ENCODE measurements at places on chromosomes 13 and 19. TPM values are rescaled to one million over a fixed set of nuclear protein-coding genes. Genes with fewer than 3 reads are reported as not detected.
A peak's percentile ranks its signal among the peaks of the same experiment; 100 is the strongest.

The TMEM190 gene
- total RNA-seq: not detected

The CLEC11A gene
- 8.2 TPM for total RNA-seq

The NRTN gene
- 7.1 TPM for total RNA-seq

The KCNJ14 gene
- 4.6 TPM for total RNA-seq

The SEMA6B gene
- total RNA-seq: 5.4 TPM

- H3K4me1 ChIP-seq: no peaks in the 10 kb centered on the region
- peaks cover 5% of the 10 kb centered on the region for H3K27me3 ChIP-seq
- H3K36me3 ChIP-seq: no peaks in the 10 kb centered on the region
- DNase-seq: no peak
These were observed 178.0 kb upstream of the MIR17HG start for GRCh38 chr13:91169321-91170050.

- no peak for DNase-seq
- no peak overlapping the region for H3K4me3 ChIP-seq
- no peaks in the 10 kb centered on the region for H3K4me1 ChIP-seq
- no peaks in the 10 kb centered on the region for H3K36me3 ChIP-seq
These were observed 139.9 kb upstream of the PCDH9 start for GRCh38 chr13:67369895-67370660.

- H3K27ac ChIP-seq: peak overlapping the region; percentile 66
- H3K36me3 ChIP-seq: no peaks in the 10 kb centered on the region
- H3K27me3 ChIP-seq: no peaks in the 10 kb centered on the region
- H3K4me3 ChIP-seq: no peak overlapping the region
- peaks cover 24% of the 10 kb centered on the region for H3K4me1 ChIP-seq
These were observed 13.8 kb downstream of the RASA3 start for GRCh38 chr13:114118511-114119123.

- H3K36me3 ChIP-seq: no peaks in the 10 kb centered on the region
- no peak for DNase-seq
- no peaks in the 10 kb centered on the region for H3K27me3 ChIP-seq
- no peaks in the 10 kb centered on the region for H3K4me1 ChIP-seq
These were observed 767.1 kb downstream of the UQCRFS1 start for GRCh38 chr19:28445826-28446225.

- H3K36me3 ChIP-seq: peaks cover 82% of the 10 kb centered on the region
- peak; percentile 37 for DNase-seq
- no peaks in the 10 kb centered on the region for H3K27me3 ChIP-seq
- H3K4me3 ChIP-seq: no peak overlapping the region
- H3K4me1 ChIP-seq: no peaks in the 10 kb centered on the region
- H3K27ac ChIP-seq: no peak overlapping the region
These were observed 130.5 kb downstream of the ATP11A start for GRCh38 chr13:112820318-112820717.

- no peak for DNase-seq
- H3K36me3 ChIP-seq: no peaks in the 10 kb centered on the region
- H3K4me3 ChIP-seq: no peak overlapping the region
These were observed 26.3 kb downstream of the TMEM255B start for GRCh38 chr13:113785051-113786010.

DNA sequence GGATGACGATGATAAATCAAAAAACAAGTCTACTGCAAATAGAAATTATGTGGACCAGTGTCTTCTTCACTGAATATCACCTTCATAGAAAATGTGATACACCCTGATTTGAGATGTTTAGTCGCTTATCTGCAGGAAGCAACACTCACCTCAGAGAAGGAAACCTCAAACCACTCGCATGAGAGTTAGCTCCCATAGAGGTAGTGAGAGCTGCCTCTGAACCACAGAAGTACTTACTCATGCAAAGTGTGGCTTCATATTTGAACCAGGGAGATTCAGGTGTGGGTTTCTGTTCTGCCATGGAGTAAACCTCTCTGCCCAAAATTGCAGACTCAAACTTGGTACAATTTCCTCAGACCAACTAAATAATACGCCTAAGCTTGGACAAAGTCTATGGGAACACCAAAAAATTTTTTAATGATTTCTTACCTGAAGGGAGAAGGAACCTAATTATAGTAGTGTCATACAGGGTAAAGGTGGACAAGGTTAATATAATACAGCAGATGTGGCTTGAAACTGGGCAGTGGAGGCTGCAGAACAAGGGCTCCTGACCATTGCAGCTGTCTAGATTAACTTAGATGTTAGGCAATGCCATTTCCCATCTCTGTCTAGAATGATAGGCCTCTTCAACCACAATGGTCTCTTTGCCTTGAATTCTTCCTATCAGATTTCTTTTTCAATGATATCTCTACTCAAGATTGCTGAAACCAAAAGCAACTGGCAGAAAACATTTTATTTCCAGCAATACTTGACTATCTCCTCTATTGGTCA, 29.6 kb upstream of the RCBTB2 start:
- no peak for DNase-seq
- H3K27ac ChIP-seq: no peak overlapping the region
- H3K36me3 ChIP-seq: no peaks in the 10 kb centered on the region

DNA sequence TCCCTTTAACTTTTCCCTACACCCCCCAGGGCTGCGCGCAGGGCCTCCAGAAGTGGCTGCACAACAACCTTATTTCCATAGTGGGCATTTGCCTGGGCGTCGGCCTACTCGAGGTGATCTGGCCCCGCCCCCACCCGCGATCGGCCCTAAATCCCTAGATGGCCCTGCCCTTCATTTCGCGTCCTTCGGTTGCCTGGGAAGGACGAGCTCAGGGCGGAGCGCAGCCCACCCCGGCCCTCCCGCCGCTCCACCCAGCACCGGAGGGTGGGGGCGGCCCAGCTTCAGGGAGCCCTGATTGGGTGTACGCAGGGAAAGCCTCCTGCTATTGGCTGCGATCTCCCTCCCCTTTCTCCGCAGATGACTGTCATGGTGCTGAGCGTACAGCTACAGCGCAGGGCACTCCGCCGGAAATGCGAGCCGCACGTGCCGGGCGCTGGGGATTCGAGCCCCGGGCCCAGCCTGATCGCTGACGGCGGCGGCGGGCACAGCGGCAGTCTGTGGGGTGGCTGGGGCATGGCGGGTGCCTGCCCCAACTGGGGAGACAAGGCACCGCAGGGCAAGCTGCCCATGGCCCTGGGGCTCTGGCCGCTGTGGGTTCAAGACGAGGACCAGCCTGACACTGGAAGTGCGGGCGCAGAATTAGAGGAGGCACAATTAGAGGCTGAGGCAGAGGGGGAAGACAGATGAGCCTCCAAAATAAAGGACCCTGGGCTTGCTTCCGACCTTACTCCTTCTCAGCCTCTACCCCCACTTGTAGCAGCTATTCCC, 4.3 kb downstream of the CD37 start:
- peak overlapping the region; percentile 43 for H3K4me3 ChIP-seq
- H3K27me3 ChIP-seq: no peaks in the 10 kb centered on the region

GRCh38 chr19:53041366-53041765, 3.2 kb upstream of the ERVV-2 start:
- H3K36me3 ChIP-seq: no peaks in the 10 kb centered on the region
- H3K4me1 ChIP-seq: no peaks in the 10 kb centered on the region
- no peak overlapping the region for H3K27ac ChIP-seq
- H3K27me3 ChIP-seq: peaks cover 18% of the 10 kb centered on the region
- peak; percentile 26 for DNase-seq
- H3K4me3 ChIP-seq: no peak overlapping the region

- DNase-seq: peak; percentile 49
- H3K27ac ChIP-seq: no peak overlapping the region
- H3K27me3 ChIP-seq: no peaks in the 10 kb centered on the region
- H3K36me3 ChIP-seq: peaks cover 6% of the 10 kb centered on the region
- H3K4me1 ChIP-seq: no peaks in the 10 kb centered on the region
These were observed 9.2 kb downstream of the ADGRE2 start for GRCh38 chr19:14769201-14769600.

GRCh38 chr19:34459614-34460013, 21.9 kb upstream of the WTIP start:
- peaks cover 79% of the 10 kb centered on the region for H3K36me3 ChIP-seq
- H3K4me3 ChIP-seq: no peak overlapping the region
- no peaks in the 10 kb centered on the region for H3K4me1 ChIP-seq
- no peaks in the 10 kb centered on the region for H3K27me3 ChIP-seq
- H3K27ac ChIP-seq: no peak overlapping the region

DNA sequence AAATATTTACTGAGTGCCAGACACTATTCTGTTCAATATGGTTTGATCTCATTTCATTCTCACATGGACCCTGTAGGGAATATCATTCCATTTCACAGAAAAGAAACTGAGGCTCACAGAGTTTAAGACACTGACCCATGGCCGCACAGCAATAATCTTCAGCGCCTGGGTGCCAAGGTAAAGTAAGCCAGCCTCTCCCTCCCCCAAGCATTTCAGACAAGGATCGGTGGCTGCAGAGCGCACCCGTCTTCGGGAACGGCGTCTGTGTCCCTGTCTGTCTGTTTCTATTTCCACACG, 4.3 kb upstream of the PDE4A start:
- peak overlapping the region; percentile 28 for H3K27ac ChIP-seq
- H3K36me3 ChIP-seq: no peaks in the 10 kb centered on the region

GRCh38 chr19:55283548-55284377, at the start of gene BRSK1:
Gene BRSK1 (plus strand): TSS chr19:55283997. CDS start chr19:55284443, 446 bp downstream.
- no peaks in the 10 kb centered on the region for H3K36me3 ChIP-seq
- no peak for DNase-seq
- H3K27me3 ChIP-seq: peaks cover 22% of the 10 kb centered on the region
- H3K4me3 ChIP-seq: peak within 1 kb of the TSS; percentile 50
- H3K4me1 ChIP-seq: peaks cover 28% of the 10 kb centered on the region

DNA sequence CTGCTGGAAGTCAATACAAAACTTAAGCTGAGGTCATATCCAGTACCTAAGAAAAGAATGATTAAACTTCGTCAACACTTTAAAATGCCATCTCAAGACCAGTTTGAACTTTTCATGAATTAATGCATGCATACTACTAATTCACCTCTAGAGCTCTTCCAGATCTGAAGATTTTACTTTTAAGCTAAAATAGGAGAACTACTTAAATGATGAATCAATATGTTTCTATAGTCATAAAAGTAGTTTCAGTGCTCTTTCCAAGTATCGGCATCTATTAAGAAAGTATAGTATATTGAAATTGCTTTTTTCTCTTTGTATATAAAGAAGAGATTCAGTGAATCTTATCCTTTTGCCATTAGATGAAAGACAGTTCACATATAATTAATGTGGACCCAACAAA, 1123.9 kb downstream of the PCDH9 start:
- H3K4me3 ChIP-seq: no peak overlapping the region
- no peaks in the 10 kb centered on the region for H3K4me1 ChIP-seq
- H3K36me3 ChIP-seq: no peaks in the 10 kb centered on the region
- no peak for DNase-seq
- no peaks in the 10 kb centered on the region for H3K27me3 ChIP-seq

Measured in suprapubic skin (tissue), 4 donors.